ENCODE measurements at places on chromosomes 4 and X. TPM values are rescaled to one million over a fixed set of nuclear protein-coding genes. Genes with fewer than 3 reads are reported as not detected.

DNA sequence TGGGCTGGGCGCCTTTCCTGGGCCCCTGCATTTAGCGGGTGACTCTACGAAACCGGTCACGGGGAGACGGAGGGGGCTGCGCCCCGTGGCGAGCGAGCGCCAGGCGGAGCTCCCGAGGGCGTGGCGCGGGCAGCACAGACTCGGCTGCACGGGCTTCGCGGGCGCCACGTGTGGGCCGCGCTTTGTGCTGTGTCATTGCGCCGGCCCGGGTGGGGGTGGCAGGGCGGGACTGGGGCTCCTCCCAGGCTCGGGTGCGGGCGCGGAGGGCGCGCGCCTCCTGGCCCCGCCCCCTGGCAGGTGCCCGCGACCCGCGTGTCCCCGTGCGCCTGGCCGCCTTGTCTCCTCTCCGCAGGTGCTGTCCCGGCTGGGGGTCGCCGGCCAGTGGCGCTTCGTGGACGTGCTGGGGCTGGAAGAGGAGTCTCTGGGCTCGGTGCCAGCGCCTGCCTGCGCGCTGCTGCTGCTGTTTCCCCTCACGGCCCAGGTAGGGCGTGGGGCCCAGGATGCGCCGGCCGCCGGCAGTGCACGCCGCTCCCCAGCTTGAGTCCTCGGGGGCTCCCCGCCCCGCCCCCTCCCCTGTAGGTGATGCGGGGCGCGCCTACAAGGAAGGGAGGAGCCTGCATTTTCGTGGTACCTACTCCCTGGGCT lies 651 bp downstream of the UCHL1 start:
- DNase-seq = peak; percentile 85

DNA sequence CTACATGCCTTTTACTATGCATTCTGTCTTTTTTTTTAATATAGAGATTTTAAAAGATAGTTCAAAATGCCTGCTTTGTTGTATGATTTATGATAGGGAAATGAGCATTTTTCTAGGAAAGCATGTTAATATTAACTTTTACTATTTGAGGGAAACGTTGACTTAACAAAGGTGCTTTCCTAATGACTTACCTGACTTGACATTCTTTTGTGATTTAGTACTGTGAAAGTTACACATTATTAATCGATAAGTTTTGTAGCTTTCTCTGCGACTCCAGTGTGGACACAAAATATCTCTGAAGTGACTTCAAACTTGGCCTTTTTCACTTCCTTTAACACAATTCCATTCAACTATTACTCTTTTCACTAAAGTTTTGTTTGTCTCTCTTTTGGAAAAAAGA lies 184.3 kb downstream of the GC start:
- no peak for DNase-seq

- DNase-seq = no peak
Observed at GRCh38 chr4:58807843-58808615, 1697.8 kb upstream of the IGFBP7 start.

GRCh38 chrX:23773601-23774175 lies 9.3 kb upstream of the SAT1 start:
- DNase-seq = no peak

- no peak for DNase-seq
Observed at GRCh38 chr4:109125084-109125483, 177.4 kb downstream of the COL25A1 start.

GRCh38 chr4:173527103-173527891 lies 2.7 kb downstream of the HAND2 start:
- DNase-seq = no peak

DNA sequence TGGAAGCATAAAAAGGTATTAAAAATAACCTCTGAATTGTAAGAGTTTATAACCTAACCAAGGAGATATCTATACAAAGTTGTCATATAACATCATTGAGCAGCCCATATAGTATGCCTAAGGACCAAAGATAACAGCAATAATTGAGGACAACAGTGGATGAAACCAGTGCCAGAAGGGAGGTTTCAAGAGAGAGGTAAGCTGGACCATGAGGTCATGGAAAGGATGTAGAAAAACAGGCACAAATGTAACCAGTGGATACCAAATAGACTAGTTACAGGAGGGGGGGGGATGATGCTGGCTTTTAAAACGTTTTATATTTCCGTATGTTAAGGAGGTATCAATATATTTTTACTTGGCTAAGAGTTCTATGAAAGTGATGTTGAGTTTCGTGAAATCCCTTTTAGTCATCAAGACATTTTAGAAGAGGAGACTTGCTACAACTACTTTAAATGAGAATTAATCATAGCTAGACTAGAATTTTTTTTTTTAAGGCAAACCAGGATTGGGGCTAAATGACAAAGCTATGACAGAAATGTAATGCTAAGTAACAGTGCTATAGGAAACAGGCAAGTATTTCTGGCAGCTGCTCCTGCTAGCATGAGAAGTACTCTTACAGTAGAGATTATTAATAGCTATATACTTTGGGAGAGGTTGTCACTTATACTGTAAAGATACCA lies 161.1 kb downstream of the FBXW7 start:
- no peak for DNase-seq

GRCh38 chr4:76892001-76892400 lies 5.9 kb downstream of the SOWAHB start:
- DNase-seq = no peak

GRCh38 chrX:108022491-108023089 lies 22.3 kb upstream of the VSIG1 start:
- no peak for DNase-seq

DNA sequence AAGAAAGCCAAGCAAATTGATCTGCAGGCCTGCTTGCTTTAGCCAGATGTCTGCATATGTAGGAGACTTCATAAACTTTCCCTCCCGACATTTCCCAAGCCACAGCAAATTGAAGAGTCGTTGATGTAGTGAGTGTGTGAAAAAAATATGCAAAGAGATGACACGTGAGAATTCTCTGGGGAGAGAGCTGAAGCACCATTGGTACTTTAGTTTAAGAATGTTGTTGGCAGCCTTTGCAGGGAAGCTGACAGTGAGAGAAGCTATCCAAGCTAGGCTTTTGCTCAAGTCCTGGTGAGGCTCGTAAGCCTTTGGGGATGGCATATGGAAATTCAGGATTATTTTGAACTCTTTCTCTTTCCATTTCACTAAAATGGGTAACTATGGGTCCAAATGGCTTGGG lies 87.5 kb downstream of the GLRA2 start:
- DNase-seq = no peak

DNA sequence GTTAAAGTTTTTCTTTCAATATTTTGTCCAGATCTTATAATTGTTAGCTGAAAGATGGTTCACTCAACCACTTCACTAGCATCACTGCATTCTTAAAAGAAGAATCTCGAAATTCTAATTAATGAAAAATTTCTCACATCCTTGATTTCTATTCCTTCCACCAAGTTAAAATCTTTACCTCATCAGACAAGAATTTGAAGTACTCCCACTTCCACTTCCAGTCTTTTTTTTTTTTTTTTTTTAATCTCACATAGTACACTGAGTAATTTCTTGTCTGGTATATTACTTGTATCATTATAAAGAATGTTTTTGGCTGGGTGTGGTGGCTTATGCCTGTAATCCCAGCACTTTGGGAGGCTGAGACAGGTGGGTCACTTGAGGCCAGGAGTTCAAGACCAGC lies 73.2 kb downstream of the FBXW7 start:
- DNase-seq = no peak

- no peak for DNase-seq
Observed at GRCh38 chrX:120029354-120029753, 48.1 kb downstream of the RHOXF2B start.

GRCh38 chr4:41819621-41820020 lies 71.1 kb upstream of the PHOX2B start:
- DNase-seq = no peak

DNA sequence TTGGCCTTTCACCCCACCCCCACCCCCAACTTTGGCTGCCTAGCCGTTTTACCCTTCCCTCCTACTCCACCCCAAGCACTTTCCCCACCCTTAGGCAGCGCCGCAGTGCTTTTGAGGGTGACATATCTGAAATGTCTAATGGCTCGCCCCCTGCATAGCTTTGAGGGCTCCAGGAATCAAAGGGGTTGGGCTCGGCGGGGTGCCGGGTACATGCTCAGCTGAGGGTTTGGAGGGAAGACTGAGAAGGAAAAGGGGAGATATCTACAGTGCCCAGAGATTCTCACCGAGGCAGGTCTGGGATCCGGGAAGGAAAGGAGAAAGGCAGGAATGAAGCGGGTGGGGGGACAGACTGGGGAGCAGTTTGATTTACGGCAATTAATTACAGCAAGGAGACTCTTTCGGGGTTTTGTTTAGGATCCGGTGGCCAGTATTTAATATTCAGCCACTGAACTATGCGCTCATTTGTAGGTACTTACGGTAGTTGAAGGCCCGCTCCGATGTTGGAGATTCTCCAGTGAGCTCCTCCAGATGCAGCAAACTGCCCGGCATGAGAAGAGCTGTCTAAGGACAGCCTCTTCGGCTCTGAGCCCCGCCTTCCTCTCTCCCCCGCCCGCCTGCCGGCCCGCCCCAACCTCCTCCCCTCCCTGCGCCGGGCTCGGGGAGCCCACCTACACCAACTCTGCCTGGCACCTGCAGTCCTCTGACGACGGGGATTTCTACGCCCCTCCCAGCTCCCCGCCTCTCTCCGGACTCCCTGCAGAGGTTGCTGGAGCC lies at the start of gene IGSF1:
IGSF1 (minus strand) TSS at position 569 of the 774 bp plus-strand sequence. CDS start 2,632 bp downstream, outside the sequence.
- peak; percentile 65 for DNase-seq

DNA sequence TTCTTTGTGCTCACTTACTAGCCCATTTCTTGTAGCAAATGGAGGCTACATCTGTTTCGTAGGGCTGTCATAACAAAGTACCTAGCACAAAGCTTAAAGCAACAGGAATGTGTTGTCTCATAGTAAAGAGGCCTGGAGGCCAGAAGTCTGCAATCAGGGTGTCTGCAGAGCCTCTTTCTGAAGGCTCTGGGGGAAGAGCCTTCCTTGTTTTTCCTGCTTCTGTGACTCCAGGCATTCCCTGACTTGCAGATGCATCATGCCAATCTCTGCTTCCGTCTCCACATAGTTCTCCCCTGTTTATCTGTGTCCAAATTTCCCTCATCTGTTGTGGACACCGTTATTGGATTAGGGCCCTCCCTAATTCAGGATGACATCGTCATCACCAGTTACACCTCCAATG lies 67.1 kb downstream of the SHROOM2 start:
- no peak for DNase-seq

GRCh38 chr4:173024203-173024602 lies 144.4 kb upstream of the GALNT7 start:
- DNase-seq = no peak

DNA sequence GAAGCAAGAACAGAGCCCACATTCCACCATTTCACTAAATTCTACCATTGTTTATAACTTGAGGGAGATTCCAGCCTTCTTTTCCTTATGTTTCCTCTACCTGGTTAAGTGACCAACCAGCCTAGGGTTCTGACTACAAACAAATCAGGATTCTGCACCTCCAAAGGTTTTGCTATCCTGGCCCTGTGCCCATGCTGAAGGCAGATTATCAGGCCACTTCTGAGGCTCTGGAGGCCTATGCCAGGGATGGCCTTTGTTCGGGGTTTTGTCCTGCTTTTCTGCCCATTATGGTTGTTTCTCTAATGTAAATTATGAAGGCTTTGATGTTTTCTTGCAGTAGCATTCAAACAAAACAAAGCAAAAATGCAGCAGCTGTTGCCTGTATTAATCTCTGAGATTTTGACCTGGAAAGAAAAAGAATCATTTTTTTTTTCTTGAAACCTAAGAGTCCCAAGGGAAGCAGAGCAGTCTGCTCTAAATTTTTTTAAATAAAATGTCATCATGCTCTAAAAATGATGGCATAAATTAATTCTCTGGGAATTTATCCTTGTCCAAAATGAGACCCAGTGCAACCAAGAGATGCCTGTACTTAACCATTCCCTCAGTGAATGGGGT lies 55.6 kb downstream of the RNF150 start:
- no peak for DNase-seq

DNA sequence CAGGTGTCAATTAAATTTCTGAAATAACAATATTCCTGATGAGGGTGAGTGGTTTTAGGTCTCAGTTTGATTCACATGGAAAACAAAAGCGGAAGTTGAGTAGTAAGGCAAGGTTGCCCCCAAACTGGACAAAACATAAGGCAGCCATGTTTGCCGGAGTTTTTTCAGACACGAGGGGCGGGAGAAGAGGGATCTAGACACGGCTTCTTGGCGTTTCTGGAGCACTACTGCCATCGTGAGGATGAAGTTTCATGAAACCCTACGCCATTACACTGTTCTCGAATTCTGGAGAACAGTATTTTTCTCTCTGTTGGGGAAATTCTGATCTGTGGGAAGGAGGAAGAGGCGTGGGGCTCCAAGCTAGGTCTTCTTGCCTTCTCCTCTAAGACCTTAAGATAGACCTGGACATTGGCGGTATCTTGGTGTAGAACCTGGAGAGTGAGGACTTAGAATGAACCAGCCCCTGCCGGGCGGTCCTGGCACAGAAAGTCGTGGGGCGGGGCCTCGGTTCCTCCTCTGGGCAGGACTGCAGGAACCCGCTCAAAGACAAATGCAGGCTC lies 160.3 kb downstream of the OR13H1 start:
- peak; percentile 64 for DNase-seq

- no peak for DNase-seq
Observed at GRCh38 chrX:119121341-119121740, 6.3 kb downstream of the KIAA1210 start.

DNA sequence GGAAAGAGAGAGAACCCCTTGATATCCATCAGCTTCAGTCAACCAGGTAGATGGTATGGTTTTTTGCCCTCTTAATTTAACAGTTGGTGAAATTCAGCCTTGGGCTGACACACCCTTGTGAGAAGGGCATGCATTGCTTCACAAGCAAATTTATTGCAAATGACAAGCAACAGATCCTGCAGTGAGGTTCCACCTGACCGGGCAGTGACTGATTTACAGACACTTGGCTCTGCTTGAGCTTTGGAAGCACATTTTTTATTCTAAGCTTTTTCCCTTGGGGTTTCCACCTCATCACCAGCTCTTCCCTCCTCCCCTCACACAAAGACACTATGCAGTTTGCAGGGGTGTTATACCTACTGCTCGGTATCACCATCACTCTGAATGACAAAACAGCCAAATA lies 28.3 kb upstream of the SERTM2 start:
- DNase-seq = no peak

Gene IQCM
- polyA plus RNA-seq = not detected

Gene TLL1
- polyA plus RNA-seq = 0.07 TPM

Gene GSTCD
- polyA plus RNA-seq = 4.8 TPM

Gene S100G
- polyA plus RNA-seq = not detected

Gene AFF2
- not detected for polyA plus RNA-seq

Gene NPY5R
- polyA plus RNA-seq = not detected

Gene GPR173
- 5.8 TPM for polyA plus RNA-seq

Gene MAGEB1
- polyA plus RNA-seq = not detected

Gene PABPC4L
- not detected for polyA plus RNA-seq

Gene TLR1
- polyA plus RNA-seq = not detected

Gene BCOR
- 8.8 TPM for polyA plus RNA-seq

Gene RBMXL3
- polyA plus RNA-seq = not detected

Gene PRSS12
- polyA plus RNA-seq = 137 TPM

Gene TRIM60
- polyA plus RNA-seq = not detected

Gene DMD
- polyA plus RNA-seq = 4.4 TPM

Gene ARR3
- polyA plus RNA-seq = not detected

Gene SYN1
- 0.02 TPM for polyA plus RNA-seq
